ENCODE measurements at places on chromosomes 3 and 15.

DNA sequence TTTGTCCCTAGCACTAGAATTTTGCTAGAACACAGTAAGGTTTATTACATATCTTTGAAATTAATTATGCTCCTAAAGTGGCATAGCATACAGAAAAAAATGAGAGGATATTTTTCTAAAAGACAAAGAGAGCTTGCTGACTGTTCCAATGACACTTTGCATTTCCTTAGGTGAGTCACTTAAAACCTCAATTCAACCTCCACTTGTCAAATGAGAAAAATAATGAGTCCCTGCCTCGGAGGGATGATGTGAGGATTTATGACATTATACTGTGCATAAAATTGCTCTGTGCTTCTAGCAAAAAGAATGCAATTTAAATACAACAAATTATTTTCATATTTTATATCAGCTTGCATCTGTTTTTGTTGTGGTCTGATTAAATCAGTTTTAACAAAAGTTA is 1417.0 kb upstream of the ALCAM start:
- DNase-seq, result no peak

DNA sequence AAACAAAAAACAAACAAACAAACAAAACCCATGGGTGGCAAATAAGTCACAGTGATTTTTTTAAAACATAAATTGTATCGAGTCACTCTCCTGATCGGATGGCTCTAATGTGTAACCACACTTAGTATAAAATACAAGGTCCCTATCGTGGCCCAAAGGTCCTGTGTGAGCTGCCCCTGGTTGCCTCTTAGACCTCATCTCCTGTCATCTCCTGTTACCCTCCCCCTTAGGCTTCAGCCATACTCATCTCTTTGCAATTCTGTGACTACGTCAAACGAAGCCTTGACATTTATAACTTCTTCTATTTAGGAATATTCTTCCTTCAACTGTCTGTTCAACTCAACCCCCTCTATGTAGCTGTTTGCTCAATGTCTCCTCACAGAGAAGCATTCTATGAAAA is 43.9 kb upstream of the TTBK2 start:
- DNase-seq, result no peak

- peak; percentile 4 for DNase-seq
Measured at GRCh38 chr3:97823046-97824004, 1.5 kb downstream of the CRYBG3 start.

GRCh38 chr3:72973786-72974185 is 22.8 kb upstream of the PPP4R2 start:
- no peak for DNase-seq

DNA sequence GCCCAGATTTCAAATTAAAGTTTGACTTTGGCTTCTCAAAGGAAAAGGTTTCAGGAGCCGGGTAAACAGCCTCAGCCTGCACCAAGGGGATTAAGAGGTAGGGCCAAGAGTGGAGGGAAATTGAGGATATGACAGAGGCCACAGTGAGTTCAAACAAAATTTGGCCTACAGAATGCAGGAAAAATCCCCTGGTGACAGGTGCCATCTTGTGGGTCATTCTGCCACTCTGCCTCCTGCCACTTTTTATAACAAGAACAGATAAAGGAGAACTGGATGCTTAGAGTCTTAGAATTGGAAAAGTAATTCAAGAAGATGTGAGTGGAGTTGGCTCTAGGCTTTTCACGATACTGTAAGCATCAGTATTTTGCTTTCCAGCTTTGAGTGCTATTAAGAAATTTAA is 253.2 kb downstream of the NR2F2 start:
- DNase-seq, result no peak

GRCh38 chr3:132265488-132265887 is 51.7 kb upstream of the ACP3 start:
- DNase-seq, result no peak

DNA sequence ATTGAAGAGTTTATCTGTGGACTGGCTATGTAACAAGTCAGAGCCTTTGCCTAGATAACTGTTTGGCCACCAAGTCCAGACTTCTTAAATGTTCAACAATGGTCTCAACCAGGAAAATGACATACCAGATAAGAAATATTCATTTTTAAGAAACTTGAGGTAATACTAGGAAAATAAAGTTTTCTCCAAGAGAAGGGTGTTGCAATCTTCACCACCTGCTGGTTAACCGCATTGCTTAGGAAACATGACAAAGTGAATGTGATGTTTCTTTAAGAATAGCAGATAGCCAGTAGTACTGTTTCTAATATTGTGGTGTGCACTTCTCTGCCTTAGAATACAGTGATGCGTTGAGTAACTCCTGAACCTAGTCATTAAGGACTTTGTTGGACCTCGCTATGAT is 321.5 kb upstream of the CADM2 start:
- no peak for DNase-seq

DNA sequence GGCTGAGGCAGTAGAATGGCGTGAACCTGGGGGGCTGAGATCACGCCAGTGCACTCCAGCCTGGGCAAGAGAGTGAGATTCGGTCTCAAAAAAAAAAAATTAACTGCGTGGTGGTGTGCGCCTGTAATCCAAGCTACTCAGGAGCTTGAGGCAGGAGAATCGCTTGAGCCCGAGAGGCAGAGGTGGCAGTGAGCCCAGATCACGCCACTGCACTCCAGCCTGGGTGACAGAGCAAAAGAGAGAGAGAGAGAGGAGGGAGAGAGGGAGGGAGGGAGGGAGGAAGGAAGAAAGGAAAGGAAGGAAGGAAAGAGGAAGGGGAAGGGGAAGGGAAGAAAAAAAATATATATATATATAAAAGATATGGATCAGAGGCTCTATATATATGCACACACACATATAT is 6.0 kb downstream of the TM4SF19 start:
- DNase-seq, result no peak

DNA sequence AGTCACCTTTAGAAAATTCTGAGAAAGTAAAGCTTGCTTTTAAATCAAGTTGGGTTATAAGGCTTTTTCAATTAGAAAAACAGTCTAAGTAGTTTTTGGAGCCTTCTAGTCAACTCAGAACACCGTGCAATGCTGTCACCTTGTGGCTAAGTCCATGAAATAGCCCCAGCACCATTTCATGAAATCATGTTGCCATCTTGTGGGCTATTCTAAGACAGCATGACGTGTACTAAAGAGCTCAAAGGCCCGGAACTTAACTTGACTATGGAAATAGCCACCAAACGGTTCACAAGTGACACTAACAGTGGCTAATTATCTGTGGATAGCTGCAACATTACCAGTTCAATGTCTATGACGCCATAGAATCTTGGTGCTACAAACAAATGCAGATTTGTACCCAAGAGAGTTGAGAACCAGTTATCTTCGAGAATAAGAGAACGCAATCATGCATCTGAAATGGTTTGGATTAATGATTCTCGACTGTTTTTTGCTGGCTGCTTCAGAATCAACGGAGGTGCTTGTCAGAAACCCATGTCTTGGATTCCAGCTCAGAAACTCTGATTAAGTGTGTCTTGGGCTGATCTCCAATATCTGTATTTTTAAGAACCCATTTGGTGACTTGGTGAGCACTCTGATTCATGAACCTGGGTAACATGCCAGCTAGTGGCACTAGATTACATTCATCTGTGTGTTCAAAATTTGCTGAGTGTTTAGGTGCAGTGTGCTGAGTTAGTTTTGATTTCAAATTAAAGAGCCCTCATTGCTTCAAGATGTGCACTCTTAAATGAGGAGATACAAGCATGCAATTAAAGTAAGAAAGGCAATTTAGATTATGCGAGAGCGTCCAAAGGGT is 111.2 kb upstream of the MCTP2 start:
- DNase-seq, result peak; percentile 28

- DNase-seq, result no peak
Measured at GRCh38 chr3:79427081-79427480, 340.7 kb downstream of the ROBO1 start.

DNA sequence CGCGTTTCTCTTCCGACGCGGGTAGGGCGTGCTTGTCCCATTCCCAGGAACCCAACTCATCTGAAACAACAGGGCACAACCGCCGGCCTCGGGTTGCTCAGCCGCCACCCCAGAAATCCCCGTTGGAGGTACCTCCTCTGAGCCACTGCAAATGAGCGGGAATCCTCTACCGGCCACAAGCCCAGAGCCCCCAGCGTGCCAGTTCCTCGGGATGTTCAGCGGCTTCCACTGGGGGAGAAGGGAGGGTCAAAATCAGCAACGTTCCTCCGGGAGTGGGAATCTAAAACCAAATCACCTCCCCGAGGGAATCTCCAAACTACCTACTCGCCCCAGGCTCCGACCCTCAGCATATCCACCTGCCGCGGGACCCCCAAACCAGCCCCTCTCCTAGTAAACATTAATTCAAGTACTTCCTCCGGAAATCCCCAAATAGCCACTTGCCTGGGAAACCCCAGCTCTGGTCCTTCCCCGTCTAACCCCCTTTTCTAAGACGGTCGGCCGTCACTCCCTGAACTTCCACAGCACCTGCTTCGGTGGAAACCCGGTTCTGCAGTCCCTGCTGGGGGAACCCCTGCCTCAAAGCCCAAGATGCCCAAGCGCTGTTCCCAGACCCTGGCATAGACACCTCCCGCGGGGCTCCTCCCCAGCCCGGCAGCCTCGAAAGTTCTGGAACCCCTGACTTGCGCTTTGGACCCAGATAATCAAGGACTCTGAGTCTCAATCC is 887 bp downstream of the OXTR start:
- no peak for DNase-seq

DNA sequence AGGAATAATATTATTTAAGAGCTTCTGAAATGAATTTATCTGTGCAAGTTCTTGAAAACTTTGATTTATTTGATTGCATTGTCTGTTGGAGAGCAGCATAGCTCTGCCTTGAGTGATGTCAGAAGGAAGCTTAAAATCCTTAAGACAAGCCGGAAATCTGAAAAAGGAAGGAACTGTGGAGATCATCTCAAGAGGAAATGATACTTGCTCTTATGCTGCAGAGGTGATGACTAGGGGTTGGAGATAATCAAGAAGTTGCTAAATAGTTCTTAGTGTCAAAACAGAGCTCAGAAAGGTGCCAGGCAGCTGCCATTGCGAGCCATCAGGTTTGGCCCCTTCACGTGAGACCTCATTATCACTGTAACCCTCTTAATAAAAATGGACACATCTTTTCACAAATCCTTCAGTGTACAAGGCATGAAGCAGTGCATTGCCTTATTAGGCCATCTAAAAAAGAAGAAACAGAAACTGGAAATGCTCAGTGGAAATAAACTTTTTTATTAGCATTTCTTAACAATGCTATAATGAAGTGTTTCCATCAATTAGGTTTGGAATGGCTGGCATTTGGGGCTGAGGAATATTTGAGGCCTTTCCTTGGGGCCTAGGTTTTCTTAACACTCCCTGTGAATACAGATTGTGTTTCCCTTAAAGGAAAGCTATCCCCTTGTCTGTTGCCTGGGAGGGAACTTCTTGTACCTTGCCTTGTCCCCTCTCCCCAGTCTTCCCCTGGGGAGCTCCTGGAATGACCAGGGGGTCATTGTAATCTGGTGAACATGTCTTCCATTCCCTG is 34.5 kb upstream of the VILL start:
- no peak for DNase-seq

- no peak for DNase-seq
Measured at GRCh38 chr15:101070502-101071273, 151.5 kb downstream of the LRRK1 start.
